ENCODE measurements at places on chromosomes 5 and 9. TPM values are rescaled to one million over a fixed set of nuclear protein-coding genes. Genes with fewer than 3 reads are reported as not detected.

IFNA2 gene
- not detected for total RNA-seq

C1QTNF3 gene
- 1.1 TPM for total RNA-seq

PCDHA1 gene
- not detected for total RNA-seq

PLPP1 gene
- 171 TPM for total RNA-seq

SLC44A1 gene
- total RNA-seq, result 99.0 TPM

ZNF462 gene
- total RNA-seq, result 10.0 TPM

FCN1 gene
- total RNA-seq, result not detected

SV2C gene
- not detected for total RNA-seq

OTULIN gene
- 19.7 TPM for total RNA-seq

CTNNAL1 gene
- total RNA-seq, result 45.5 TPM

STRBP gene
- 2.0 TPM for total RNA-seq

HEMGN gene
- not detected for total RNA-seq

PRLR gene
- 2.4 TPM for total RNA-seq

POLR3G gene
- 3.4 TPM for total RNA-seq

IL13 gene
- total RNA-seq, result not detected

SOWAHA gene
- total RNA-seq, result not detected

CDC14B gene
- total RNA-seq, result 11.0 TPM

ADAMTSL2 gene
- total RNA-seq, result 2.8 TPM

RLN2 gene
- not detected for total RNA-seq

RGMB gene
- 15.9 TPM for total RNA-seq

LVRN gene
- total RNA-seq, result not detected

PAEP gene
- total RNA-seq, result 0.77 TPM

GSN gene
- 335 TPM for total RNA-seq

LECT2 gene
- not detected for total RNA-seq

PCDHGC5 gene
- 0.58 TPM for total RNA-seq

ZNG1F gene
- under 0.01 TPM for total RNA-seq

NR5A1 gene
- not detected for total RNA-seq

UNC5A gene
- 0.34 TPM for total RNA-seq

ST6GALNAC4 gene
- 47.5 TPM for total RNA-seq

TMEM174 gene
- not detected for total RNA-seq

DEPDC1B gene
- 2.2 TPM for total RNA-seq

YIPF5 gene
- 68.5 TPM for total RNA-seq

TTLL11 gene
- 5.1 TPM for total RNA-seq

SYNPO gene
- total RNA-seq, result 13.5 TPM

WNT8A gene
- not detected for total RNA-seq
